GM13977 (cell line): ENCODE measurements at places on chromosomes 11 and 22.

- DNase-seq: no peak
Measured at GRCh38 chr11:11038352-11038751, 180.5 kb upstream of the ZBED5 start.

GRCh38 chr22:24049211-24049610 is 38.1 kb downstream of the CABIN1 start:
- no peak for DNase-seq

- peak; percentile 16 for DNase-seq
Measured at GRCh38 chr11:47328449-47329390, 23.8 kb downstream of the MYBPC3 start.

DNA sequence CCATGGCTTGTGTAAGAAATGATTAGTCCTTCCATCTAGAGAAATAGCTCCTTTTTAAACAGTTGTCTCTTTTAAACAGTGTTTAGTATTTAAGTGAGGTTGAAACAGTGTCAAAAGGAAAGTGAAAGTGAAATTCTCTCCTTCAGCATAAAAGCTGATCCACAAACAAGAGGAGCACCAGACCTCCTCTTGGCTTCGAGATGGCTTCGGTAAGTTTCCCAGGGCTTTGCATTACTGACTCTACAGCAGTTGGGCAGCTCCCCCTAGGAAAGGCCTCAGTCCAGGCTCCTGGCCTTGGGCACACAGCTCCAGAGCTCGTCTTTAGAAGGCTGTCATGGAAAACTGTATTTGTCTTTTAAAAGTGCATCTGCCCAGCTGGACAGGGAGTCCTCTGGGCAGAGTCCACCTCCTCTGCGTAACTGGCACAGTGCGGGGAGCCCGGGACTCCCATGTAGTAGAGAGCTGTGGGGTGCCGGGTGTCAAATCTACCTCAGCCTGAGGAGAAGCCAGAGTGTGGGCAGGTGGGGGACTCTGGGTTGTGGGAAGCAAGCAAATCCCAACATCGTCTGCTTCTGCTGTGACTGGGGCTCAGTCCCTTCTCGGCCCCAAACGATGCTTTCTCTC is at the start of gene PLAAT4:
Gene PLAAT4 (plus strand): TSS at position 140 of the 624 bp plus-strand sequence. CDS start 61 bp downstream, at position 201.
- peak; percentile 63 for DNase-seq

GRCh38 chr11:65718531-65718930 is 2.1 kb downstream of the RNASEH2C start:
- no peak for DNase-seq

GRCh38 chr11:45982656-45983470 is 60.4 kb downstream of the LARGE2 start:
- DNase-seq: no peak

DNA sequence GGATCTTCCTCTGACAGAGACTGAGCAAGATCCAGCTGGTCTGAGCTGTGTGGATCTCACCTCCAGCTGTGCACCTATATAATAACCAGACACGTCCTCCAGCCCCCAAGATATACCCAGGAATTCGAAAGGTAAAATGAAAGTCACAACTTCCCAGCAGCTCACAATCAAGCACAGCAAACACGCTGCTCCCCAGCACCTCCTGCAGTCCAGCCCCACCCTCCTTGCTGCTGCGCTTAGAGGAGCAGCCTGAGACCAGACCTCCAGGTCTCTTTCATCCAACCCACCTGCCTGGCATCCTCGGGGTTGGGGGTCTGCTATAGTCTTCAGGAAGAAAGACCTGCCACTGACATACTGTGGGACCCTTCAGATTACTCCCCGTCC is 3.0 kb upstream of the APOL4 start:
- no peak for DNase-seq

DNA sequence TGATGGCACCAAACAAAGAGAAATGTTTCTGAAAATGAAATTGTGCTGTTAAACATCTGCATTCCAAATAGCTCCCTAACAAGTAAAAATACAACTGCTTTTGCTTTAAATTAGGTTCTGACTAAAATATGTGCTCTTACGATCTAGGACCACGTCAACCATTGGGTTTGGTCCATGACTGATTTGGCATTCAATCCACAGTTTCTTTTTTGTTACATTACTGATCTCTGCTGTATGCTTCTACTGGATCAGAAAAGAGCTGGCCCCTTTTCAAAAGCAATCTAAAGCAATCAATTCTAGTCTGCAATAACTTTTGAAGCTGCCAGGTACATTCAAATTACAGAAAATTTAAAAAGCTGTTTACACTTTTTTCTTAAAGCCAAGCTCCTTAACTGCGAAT is 1047.1 kb upstream of the CCDC90B start:
- DNase-seq: no peak

DNA sequence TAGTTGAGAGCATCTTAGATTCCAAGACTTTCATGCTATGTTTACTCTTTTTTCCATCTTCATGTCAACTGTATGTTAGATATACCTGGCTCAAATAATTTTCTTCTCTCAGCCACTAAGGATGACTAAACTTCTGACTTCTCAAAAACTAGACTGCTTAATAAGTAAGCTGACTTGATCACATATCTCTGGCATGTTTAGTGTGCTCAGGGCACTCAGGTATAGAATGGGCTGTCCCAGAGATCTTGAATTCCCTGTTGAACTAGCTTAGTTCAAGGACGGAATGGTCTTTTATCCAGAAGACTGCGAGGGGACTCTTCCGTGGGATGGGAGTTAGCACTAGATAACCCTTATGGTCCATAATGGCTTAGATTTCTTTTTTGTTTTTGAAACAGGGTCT is 13.0 kb downstream of the NEU3 start:
- DNase-seq: no peak

DNA sequence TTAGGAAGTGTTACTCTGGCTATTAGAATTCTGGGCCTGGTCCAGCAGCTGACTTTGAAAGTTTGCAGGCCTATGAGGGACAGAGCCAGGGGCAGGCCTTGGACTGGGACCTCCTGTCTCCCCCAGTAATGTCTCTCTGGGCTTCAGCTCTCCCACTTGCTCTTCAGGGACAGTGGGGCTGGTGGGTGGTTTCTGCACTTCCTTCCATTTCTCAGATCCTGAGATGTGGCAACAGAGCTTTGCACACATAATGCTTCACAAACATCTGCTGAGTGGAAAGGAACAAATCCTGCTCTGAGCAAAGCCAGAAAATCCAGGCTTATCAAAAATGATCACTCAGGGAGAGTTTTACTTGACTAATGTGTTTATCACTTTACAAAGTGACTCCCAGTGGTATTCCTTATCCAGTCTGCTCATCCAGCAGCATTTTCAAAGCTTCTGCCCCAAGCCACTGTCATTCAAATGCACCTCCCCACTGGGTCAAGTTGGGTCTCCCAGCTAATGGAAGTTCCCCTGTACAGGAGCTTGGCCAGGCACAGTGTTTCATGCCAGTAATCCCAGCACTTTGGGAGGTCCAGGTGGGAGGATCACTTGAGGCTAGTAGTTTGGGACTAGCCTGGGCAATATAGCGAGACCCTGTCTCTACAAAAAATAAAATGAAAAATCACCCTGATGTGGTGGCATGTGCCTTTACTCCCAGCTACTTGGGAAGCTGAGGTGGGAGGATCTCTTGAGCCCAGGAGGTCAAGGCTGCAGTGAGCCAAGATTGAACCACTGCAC is 13.5 kb upstream of the OSBP2 start:
- DNase-seq: no peak

DNA sequence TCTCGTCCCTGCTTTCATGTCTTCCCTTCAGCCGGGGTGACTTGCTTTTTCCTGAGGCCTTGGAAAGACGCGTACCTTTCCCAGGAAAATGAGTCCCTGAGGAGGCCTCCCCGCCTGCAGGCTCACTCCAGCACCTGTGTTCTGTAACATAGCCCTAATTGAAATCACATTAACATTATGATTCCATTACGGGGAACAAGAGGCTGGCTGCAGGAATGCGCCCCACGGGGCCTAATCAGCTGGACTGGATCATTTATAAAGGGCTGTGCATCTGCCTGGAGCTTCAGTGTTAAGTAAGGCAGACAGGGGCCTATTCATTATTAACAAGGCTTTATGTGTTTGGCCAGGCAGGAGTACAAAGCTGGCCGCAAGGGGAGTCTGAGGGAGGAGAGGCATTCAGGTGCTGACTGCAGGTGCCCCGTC is 41.9 kb upstream of the TSPAN18 start:
- DNase-seq: no peak

DNA sequence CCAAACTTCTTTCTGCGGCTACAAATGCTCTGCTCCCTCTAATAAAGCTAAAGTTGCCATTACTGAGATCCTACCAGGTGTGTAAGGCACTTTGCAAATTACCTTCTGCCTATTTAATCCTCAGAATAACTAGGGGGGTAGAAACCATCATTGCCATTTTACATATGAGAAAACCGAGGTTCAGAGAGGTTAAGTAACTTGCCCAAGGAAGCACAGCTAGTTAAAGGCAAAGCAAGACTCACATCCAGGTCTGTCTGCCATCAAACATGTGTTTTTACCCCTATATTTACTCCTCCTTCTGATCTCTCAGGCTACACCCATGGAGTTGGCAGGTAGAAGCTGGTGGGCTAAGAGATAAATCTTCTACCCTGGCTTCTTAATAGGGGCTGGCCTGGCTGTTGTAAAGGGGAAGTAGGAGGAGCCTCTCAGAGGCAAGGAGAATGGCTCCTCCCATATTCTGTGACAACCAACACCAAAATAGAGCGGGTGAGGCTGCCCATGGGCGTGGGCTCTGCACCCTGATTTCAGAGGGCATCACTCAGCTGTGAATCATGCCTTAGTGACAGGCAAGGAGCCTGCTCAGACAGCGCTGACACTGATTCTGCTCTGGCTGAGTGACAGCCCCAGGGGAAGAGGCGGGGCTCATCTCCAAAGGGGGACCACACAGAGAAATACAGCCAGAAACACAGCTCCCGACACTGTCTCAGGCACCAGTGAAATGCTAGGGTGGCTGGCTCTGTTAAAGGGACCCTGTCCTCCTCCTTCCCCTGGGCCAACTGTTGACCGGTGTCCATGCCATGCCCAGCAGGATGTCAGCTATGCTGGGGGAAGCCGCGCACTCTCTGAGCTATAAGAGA is 106.8 kb downstream of the ABTB2 start:
- DNase-seq: peak; percentile 44

DNA sequence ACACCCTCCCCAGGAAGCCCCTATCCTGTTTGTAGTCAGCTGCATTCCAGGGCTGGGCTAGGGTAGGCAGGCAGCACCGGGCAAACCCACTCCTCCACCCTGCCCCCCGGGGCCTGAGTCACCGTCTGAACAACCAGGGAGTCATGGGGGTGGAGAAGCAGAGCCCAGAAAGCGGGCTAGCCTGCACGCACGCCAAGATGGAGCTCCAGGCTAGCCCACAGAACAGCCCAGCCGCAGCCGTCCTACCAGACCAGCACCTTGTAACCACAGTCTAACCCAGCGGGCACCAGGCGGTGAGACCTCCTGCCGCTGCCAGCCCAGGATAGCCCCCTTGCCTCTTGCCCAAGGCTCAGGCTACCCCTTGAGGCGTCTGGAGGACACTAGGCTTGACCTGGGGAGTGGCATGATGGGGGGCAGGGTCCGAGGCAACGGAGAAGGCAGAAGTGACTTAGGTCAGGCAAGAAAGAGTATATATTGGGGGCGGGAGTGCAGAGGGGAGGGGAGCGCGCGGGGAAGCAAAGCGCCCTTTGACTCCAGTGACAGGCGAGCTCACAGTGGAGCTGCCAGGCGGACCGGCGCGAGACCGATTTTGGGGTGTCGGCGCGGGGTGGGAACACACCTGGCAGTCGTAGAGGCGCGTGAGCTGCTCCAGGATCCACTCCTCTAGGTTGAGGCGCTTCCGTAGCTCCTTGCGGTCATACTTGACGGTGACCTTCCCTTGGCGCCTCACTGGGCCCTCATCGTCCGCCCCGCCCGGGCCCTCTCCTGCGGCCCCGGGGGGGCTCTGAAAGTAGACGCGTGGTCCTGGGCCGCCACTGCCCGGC is 734 bp downstream of the PPP1R14B start:
- no peak for DNase-seq

GRCh38 chr11:108237058-108237481 is 14.2 kb downstream of the ATM start:
- DNase-seq: no peak

DNA sequence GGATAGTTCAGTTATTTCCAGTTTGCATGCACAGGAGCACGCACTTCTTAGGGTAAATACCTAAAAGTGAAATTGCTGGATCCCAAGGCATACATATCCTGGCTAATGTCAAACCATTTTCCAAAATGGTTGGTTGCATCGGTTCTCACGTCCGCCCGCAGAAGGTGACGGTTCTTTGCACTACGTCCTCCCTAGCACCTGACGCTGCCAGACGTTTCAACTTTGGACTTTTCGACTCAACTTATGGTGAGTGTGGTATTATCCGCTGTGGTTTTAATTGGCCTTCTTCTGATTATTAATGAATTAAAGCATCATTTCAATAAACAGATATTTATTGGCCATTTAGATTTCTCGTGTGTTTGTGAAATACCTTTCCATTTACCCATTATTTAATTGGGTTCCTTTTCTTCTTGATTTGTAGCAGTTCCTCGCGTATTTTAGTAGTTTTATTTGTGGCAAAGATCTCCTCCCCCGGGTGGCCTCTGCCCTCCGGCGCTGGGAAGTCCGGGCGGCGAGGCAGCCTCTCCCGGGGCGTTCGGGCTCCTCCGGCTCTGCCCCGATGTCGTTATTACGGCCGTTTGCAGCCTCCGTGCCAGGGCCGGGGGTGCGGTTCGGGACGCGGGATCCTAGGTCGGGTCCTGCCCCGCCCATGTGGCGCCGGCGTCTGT is at the start of gene JHY:
Gene JHY (plus strand): TSS at position 571 of the 668 bp plus-strand sequence. CDS start 3,091 bp downstream, outside the sequence.
- DNase-seq: no peak

GRCh38 chr22:49366437-49366836 is 461.2 kb downstream of the BRD1 start:
- DNase-seq: no peak

- no peak for DNase-seq
Measured at GRCh38 chr11:65648997-65649493, 11.1 kb downstream of the SIPA1 start.

GRCh38 chr11:46246521-46246920 is 30.9 kb upstream of the CREB3L1 start:
- DNase-seq: no peak

- no peak for DNase-seq
Measured at GRCh38 chr22:17950651-17951214, 73.6 kb downstream of the MICAL3 start.

- DNase-seq: peak; percentile 51
Measured at GRCh38 chr11:123069908-123070821, 8.2 kb upstream of the HSPA8 start.

DNA sequence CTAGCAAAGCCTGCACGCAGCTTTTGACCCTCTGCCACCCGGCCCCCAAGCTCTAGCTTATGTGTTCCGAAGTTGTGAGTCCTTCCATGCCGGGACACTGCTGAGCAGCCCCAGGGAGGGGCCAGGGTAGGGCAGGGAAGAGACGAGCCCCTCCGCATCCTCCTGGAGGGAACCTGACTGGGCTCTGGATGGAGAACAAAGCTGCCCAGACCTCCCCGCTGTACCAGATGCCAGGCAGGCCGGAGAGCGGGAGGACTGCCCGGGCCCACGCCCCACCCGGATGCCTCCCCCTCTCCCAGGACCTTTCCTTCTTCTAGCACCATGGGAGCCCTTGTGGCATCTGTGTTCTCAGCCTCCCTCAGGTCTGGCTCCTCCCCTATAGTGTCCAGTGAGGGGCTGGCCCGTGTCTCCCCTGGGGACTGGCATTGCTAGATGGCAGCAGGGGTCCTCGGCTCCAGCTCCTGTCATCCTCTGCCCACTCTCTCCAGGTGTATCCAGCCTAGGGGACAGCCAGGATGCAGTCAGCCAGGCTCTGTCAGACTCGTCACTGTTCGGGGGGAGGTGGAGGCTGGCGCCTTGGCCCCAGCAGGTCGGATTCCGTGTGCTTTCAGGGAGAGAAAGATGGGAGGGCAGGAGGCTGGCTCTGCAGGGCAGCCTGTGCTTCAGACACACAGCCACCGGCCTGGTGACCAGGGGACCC is 46.1 kb downstream of the ALX4 start:
- DNase-seq: no peak

GRCh38 chr11:61353131-61354067 is 8.3 kb downstream of the CYB561A3 start:
- no peak for DNase-seq
